ENCODE measurements at places on chromosomes 2 and 18. TPM values are rescaled to one million over a fixed set of nuclear protein-coding genes. Genes with fewer than 3 reads are reported as not detected.

The CFAP221 gene
- not detected for total RNA-seq

The OTOS gene
- not detected for total RNA-seq

The BCS1L gene
- 37.3 TPM for total RNA-seq

The PLB1 gene
- 2.2 TPM for total RNA-seq

The GAREM1 gene
- total RNA-seq, result 6.8 TPM

The ERBB4 gene
- not detected for total RNA-seq

The C18orf32 gene
- total RNA-seq, result 34.6 TPM

The VSNL1 gene
- total RNA-seq, result 21.7 TPM

All from airway epithelial cell (primary cell).